Gastroesophageal sphincter (tissue), 4 donors: ENCODE measurements at places on chromosomes 13 and 19. TPM values are rescaled to one million over a fixed set of nuclear protein-coding genes. Genes with fewer than 3 reads are reported as not detected.

The ATP4B gene
- total RNA-seq = not detected

- no peak for ATAC-seq
These were observed 13.9 kb upstream of the DACH1 start for GRCh38 chr13:71880753-71881541.

The TPTE2 gene
- total RNA-seq = not detected

DNA sequence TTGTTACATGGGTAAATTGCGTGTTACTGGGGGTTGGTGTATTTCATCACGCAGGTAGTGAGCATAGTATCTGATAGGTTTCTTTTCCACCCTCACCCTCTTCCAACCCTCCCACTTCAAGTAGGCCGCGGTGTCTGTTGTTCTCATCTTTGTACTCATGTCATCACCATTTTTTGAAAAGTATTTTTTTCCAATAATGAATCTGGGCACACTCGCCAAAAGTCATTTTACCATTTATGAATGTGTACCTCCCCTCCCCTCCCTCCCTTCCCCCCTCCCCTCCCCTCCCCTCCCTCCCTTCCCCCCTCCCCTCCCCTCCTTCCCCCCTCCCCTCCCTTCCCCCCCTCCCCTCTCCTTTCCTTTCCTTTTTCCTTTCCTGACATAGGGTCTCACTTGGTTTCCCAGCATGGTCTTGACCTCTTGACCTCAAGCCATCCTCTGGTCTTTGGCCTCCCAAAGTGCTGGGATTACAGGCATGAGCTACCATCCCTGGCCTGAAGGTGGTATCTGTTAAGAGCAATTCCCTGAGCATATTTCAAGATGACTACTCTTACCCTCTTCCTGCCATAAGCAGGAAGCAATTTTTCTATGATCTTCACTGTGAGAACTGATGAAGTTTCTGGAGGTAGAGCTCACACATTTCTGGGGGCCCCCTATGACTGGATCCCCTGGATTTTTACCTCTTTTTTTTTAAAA is 15.7 kb downstream of the ZNF627 start:
- no peak for ATAC-seq

The DUS3L gene
- 17.0 TPM for total RNA-seq

DNA sequence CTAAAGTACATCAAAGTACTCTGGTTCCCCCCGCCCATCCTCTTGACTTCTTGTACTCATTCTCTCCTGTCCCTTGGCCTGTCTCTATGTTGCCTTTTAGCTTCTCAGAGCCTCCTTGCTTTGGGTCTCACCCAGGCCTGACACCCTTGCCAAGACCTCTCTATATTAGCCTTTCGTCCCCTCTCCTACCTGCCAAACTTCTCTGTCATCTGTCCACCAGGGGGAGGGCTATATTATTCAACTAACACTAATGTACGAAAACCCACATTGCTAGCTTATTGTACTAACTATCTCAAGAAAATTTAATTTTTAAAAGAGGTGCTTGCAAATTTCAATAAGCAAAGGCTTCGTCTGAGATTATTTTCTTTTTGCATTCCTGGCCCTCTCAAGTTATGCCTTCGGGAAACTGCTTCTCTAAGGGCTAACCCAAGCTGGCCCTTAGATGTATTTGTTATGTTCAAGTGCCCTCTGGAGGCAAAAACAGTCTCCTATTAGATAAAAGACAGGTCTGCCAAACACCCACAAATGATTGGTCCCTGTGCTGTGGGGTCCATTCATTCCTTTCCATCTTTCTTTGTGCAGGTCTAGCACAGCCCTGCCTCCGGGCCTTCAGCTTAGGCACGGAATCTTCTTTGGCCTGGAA is 6.3 kb upstream of the MRPS31 start:
- ATAC-seq = peak; percentile 77

GRCh38 chr13:98129059-98129746 is 13.7 kb upstream of the FARP1 start:
- ATAC-seq = no peak

GRCh38 chr19:39890755-39891551 is 43.5 kb downstream of the FCGBP start:
- ATAC-seq = no peak

GRCh38 chr13:27189192-27189591 is 17.6 kb upstream of the USP12 start:
- ATAC-seq = no peak

DNA sequence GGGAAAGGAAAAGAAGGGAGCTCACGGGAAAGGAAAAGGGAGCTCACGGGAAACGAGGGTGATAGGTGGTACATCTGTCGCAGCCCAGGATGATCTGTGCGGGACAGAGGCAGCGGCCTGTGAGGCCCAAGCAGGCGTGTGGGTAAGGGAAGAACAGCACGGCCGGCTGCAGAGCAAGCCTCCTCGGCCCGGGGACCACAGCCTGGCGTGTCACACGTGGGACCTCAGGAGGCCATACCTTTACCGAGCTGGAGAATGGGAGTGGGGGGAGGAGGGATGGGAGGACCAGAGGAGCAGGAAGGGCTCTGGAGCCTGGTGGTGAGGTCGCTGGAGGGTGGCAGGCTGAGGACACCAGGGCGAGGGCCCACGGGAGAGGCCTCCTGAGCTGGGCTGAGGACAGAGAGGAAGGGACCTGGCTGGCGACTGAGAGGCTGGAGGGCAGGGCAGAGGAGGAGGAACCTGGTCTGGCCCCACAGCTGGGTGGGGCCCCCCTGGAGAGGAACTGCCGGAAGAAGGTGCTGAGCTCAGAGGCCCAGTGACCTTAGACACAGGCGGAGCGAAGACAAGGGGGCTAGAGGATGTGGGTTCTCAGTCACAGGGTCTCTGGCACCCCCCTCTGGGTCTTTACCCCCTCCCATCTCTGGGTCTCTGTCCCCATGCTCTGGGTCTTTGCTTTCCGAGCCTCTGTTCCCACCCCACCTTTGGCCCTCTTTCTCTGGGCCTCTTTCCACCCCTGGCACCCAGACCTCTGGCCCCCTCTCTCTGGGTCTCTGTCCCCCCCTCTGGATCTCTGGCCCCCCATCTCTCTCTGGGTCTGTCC is 2.9 kb upstream of the FTL start:
- no peak for ATAC-seq

The CD33 gene
- 7.0 TPM for total RNA-seq

GRCh38 chr13:64305246-64305645 is 2889.6 kb upstream of the PCDH20 start:
- no peak for ATAC-seq

GRCh38 chr13:66899955-66900354 is 330.2 kb downstream of the PCDH9 start:
- no peak for ATAC-seq

DNA sequence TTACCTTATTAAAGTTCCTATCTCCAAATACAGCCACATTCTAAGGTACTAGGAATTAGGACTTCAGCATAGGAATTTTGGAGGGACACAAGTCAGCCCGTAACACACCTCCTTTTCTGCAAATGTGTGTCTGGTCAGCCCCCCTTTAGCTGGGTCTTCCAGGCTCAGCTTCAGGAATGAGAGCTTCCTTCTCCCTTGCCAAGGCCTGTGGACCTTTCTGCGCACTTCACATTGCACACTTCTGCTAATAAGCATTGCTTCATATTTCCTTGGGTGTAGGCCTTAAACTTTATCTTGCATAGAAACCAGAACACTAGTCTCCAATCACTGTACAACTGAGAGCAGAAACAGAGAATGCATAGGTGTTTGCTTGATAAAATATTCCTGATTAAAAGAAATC is 4.5 kb upstream of the STK24 start:
- ATAC-seq = no peak

- ATAC-seq = no peak
These were observed 21.0 kb downstream of the RFX1 start for GRCh38 chr19:13984875-13985741.

The ZNF681 gene
- 1.7 TPM for total RNA-seq

The ZNF443 gene
- 3.1 TPM for total RNA-seq

The SBK3 gene
- not detected for total RNA-seq

The EXOSC5 gene
- total RNA-seq = 11.4 TPM

DNA sequence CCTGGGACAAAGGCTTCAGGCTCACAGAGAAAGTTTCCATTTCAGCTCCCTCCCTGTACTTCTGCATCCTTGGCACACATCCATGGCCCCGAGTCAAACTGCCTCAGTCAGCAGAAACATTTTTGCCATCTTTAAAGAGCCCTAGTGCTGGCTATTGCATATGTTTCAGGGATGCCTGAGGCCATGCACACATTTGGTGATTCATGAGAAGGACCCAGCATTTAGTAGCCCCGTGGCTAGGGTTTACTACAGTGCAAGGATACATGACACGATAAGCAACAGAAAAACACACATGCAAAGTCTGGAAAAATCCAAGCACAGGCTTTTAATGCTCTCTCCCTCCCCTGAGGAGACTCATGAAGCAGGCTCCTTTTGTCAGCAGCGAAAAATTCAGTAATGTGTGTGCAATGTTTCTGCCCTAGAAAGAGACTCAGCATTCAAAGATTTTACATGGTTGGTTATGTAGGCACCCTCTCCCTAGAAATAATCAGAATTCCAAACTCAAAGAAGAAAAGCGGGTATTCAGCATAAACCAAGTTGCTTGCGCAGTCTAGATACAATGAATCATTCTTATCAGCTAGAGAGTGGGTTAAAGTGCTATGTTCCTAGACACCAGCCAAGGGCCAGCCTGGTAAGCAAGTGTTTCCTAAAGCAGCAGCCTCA is 17.6 kb downstream of the ACOD1 start:
- ATAC-seq = peak; percentile 34

- no peak for ATAC-seq
These were observed 293.3 kb upstream of the MAB21L1 start for GRCh38 chr13:35769812-35770211.

The OR7D2 gene
- total RNA-seq = not detected

The BEST2 gene
- not detected for total RNA-seq

The ADPRHL1 gene
- total RNA-seq = 9.2 TPM

DNA sequence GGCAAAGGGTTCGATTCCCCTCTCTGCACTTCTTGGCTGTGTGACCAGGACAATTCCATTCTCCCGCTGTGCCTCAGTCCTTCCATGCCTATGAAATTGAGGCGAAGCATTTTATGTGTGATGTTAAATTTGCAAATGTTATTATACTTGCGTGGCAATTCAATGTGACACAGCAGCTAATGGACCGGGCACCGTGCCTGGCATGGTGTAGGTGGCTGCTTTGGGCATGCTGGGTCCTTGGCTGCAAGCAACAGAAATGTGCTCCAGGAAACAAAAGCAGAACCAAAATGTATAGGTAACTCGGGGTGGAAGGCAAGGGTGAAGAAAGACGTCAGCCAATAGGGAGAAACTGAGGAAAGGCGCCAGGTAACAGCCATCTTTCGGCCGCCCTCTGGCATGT is 37.1 kb downstream of the TINCR start:
- ATAC-seq = no peak

The ZNF888 gene
- 4.1 TPM for total RNA-seq

GRCh38 chr19:13849991-13850909 is 26.7 kb upstream of the NANOS3 start:
- ATAC-seq = peak; percentile 59

- ATAC-seq = no peak
These were observed 121.7 kb downstream of the FNDC3A start for GRCh38 chr13:49097374-49097773.

- ATAC-seq = no peak
These were observed 1.1 kb downstream of the LILRA4 start for GRCh38 chr19:54337858-54338230.

DNA sequence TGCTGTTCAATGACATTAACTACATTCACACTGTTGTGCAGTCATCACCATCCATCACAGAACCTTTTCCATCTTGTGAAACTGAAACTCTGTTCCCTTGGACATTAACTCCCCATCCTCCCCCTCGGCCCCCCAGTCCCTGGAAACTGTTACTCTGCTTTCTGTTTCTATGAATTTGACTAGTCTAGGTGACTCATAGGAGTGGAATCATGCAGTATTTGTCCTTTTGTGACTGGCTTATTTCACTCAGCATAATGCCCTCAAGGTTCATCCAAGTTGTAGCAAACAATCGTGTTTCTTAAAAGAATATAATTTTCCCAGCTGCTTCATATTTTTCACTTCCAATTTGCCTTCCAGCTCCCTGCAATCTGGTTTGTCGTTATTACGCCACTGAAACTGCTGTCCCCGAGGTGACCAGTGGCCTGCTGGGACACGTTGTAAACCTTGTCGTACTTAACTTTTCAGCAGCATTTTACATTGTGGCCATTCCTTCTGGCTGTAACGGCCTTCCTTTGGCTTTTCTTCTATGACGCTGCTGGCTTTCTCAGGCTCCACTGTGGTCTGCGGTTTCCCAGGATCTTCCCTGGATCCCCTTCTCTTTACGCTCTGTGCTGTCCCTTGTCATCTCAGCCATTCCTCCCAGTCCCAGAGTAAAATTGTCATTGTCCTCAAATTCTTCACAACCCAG is 74.0 kb downstream of the DHRS12 start:
- peak; percentile 82 for ATAC-seq

- no peak for ATAC-seq
These were observed 493 bp upstream of the PDE4A start for GRCh38 chr19:10419646-10420443.

- no peak for ATAC-seq
These were observed 116.6 kb downstream of the CYSLTR2 start for GRCh38 chr13:48770372-48770771.

DNA sequence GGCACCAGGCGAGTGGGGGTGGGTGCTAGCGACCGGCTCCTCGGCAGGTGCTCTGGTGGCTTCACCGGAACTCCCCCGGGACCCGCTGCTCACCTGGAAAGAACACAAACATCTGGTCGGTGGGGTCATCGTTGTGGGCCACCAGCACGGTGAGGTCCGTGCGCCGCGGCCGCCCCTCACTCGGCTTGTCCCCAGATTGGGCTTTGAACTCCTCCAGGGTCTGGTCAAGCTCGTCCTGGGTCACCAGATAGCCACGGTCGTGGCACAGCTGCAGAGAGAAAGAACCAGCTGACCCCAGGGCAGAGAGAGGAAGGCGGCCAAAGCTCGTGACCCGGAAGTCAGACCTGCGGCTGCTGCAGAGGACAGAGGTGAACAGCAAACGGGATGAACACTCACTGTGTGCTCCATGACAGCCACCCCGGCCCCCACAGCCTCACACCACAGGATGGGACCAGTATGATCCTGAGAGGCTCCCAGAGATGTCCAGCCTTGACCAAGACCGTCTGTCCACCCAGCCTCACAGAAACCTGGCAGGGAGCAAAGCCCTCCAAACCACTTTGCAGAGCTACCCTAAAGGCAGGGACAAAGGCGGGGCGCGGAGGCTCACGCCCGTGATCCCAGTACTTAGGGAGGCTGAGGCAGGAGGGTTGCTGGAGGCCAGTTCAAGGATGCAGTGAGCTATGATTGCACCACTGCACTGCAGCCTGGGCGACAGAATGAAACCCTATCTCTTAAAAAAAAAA is 1.2 kb downstream of the POLR2E start:
- ATAC-seq = no peak

The CBY2 gene
- total RNA-seq = not detected

The POMP gene
- 58.5 TPM for total RNA-seq

- no peak for ATAC-seq
These were observed 205.5 kb downstream of the NDFIP2 start for GRCh38 chr13:79686441-79686840.

The KCNC3 gene
- 0.58 TPM for total RNA-seq

DNA sequence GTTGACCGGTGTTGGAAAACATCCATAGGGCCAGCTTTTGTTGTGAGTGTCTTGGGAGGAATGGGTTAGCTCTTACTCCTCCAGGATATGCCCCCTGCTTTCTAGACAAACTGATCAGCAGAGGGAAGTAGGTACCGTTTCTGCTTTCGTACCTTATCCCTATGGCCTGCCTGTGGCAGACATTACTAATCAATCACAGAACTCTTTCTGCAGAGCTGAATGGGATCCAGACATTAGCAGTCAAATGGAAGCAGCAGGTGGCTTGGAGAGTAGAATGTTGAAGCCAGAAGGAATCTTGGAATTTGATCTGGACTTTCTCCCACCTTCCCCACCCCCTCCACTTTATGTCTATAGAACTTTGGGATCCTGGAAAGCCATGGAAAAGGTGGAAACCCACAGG is 17.1 kb downstream of the NWD1 start:
- ATAC-seq = no peak

- ATAC-seq = peak; percentile 90
These were observed 61.4 kb downstream of the RFX2 start for GRCh38 chr19:6048793-6049405.

The KLC3 gene
- not detected for total RNA-seq
